Stimulated activated CD8-positive, alpha-beta memory T cell treated with anti-CD3 and anti-CD28 coated beads, Interleukin-7, amount 100 ng/mL, for 48 hours (primary cell): ENCODE measurements at places on chromosomes 5 and 9.

GRCh38 chr5:42756606-42757601, at the start of gene CCDC152:
CCDC152 (plus strand) TSS chr5:42756818; CDS start chr5:42759122, 2,304 bp downstream.
- peak; percentile 42 for DNase-seq

GRCh38 chr9:110874963-110875674, 163.2 kb downstream of the LPAR1 start:
- DNase-seq = no peak

GRCh38 chr5:72167804-72168203, 60.5 kb downstream of the MAP1B start:
- DNase-seq = no peak

GRCh38 chr9:3768712-3769457, 243.1 kb upstream of the RFX3 start:
- no peak for DNase-seq

DNA sequence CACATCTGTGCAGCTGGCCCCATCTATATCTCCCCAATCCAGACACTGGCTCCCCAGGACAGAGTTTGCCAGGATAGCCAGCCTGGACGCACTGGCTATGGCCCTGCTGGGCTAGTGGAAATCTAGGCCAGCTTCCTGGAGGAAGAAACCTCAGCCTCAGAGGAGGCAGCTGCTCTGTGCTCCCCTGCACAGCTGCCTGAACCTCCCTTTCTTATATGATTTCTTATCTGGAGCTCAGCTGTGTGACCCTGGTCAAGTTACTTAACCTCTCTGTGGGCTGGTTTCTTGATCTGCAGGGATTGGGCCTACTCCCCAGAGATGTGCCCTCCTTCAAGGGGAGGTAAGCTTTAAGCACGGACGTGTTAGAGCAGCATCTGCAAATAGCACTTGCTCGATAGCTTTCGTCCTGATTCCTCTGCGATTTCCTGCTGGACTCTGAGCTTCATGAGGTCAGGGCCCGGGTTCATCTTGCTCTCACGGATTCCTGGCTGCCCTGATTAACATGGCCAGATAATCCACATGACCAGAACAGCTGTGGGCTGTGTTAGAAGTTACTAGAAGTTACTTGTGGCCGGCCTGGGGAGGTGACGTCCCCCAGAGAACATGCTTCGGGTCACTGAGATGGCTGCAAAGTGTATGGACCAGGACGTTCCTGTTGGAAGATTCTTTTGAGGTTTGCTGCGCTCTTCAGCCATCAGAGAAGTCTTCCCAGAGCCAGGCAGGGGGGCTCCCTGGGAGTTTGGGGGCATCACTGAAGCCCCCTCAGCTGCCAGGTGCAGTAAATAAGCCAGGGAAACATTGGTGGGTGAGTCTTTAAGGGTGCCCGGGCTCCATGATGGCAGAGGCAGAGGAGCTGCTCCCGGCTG, 14.5 kb downstream of the C9orf50 start:
- no peak for DNase-seq

- DNase-seq = no peak
Observed at GRCh38 chr5:151671950-151672349, 14.8 kb downstream of the SPARC start.

DNA sequence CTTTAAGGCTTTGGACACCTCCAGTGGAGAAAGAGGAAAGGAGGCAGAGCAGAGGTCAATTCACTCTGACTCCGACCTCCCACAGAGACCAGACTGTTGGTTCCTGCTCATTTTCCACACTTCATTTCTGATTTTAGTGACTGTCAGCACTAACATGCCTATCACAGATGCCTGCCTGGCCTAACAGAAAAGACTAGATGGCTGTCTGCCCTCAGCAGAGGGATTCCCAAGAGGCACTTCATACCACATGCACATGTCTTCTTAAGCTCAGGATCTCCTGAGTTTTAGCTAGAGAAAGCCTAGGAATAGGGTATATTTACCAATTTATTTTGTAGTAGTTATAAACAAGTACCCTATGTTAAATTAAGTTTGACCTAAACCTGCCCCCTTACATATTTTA, 336.0 kb downstream of the ENC1 start:
- no peak for DNase-seq

DNA sequence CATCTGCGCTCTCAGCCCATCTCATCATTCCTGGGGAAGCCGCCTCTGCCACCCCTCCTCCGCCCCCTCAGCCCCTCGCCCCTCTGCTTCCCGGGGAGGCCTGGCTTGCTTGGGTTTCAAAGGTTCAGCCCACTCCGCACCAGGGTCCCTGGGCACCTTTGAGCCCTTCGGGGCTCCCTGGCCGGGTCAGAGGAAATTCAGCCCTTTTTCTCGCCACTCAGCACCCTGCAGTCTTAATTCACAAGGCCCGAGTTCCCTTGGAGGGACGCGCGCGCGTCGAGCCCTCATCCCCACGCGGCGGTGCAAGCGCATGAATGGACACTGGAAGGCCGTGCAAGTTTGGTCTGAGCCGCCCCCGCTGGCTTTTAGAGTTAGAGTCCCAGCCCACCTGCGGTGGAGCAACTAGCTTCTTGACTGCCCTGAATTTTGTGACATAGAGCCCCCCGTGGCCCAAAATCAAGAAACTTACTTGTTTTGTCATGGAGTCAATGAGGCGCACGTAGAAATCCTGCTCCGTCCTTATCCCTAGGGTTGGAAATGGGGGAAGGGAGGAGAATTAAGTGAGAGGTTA, 4.5 kb downstream of the EBF1 start:
- no peak for DNase-seq

DNA sequence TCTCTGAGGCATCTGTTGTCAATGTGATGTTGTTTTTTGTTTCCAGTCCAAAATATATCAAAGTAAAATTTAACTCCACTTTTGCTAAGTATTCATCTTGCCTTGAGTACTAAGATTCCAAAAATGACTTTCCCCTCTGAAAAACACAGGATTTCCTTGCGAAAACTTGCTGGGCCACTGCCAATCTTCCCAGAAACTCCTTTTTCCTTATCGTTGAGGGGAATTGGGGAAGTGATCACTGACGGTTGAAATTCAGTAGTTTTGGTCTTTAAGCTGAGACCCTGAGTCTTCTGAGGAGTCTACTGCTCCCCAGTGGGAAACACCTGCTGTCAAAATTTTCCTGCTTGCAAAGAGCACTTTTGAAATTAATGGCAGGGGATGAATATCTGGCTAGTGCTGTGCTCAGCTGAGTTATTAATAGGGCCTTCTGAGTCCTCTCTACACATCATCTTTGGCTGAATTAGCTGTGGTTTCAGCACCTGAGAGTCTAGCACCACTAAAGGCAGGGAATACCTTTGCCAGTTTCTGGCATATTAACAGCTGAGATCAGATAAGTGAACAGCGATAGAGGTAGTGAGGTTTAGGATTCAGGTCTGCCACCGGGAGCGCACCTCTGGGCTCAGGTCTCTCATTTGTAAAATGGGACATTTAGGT, 18.0 kb downstream of the TLR4 start:
- no peak for DNase-seq

- DNase-seq = no peak
Observed at GRCh38 chr5:6578676-6579343, 54.0 kb downstream of the NSUN2 start.

DNA sequence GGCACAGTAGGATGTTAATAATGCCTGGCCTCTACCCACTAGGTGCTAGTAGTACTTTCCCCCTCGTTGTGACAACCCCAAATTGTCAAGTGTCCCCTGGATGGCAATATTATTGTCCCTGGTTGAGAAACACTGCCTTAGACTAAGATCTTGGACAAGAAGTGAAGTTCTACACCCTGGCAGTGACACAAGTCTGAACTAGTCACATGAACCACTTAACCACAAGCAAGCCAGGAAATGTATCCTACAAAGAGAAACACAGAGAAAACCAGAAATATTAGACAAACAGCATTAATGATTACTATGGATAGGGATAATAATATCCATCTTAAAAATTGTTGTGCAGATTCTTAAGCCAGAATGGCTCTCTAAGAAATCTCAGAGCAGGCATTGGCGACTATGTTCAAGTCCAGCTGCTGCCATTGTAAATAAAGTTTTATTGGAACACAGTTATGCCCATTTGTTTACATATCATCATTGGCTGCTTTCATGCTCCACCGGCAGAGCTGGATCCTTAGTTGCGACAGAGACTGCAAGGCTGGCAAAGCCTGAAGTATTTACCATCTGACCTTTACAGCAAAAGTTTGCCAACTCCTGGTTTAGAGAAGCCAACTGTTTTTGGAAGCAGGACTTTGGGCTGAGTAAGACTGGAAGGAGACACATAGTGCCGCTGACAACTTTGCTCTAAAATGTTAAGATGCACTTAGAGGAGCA, 80.8 kb downstream of the NTRK2 start:
- no peak for DNase-seq

- no peak for DNase-seq
Observed at GRCh38 chr5:129909225-129909624, 5.0 kb downstream of the CHSY3 start.

- no peak for DNase-seq
Observed at GRCh38 chr5:64532657-64533056, 26.8 kb downstream of the RGS7BP start.

- DNase-seq = no peak
Observed at GRCh38 chr5:106415541-106415940, 1255.2 kb downstream of the EFNA5 start.

- no peak for DNase-seq
Observed at GRCh38 chr5:57828221-57828620, 345.6 kb upstream of the ACTBL2 start.

- no peak for DNase-seq
Observed at GRCh38 chr5:14167211-14167845, 24.2 kb downstream of the TRIO start.

- DNase-seq = no peak
Observed at GRCh38 chr5:10509575-10509974, 54.3 kb upstream of the ANKRD33B start.

DNA sequence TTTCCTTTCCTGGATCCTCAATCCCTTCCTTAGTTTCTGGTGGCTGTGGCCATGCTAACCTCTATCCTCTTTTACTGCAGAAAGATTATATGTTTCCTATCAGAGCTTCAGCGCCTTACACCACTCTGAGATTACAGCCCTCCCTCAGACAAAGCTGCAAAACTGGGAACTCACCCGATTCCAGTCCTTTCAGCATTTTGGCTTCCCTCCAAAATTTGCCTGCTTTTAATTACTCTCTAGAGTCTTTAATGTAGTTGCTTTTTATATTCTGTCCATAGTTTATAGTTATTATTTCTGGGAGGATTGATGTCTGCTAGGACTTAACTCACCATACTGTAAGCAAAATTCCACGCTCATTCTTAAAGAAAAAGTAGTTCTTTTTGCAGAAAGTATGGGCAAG, 110.2 kb downstream of the NSG2 start:
- no peak for DNase-seq

DNA sequence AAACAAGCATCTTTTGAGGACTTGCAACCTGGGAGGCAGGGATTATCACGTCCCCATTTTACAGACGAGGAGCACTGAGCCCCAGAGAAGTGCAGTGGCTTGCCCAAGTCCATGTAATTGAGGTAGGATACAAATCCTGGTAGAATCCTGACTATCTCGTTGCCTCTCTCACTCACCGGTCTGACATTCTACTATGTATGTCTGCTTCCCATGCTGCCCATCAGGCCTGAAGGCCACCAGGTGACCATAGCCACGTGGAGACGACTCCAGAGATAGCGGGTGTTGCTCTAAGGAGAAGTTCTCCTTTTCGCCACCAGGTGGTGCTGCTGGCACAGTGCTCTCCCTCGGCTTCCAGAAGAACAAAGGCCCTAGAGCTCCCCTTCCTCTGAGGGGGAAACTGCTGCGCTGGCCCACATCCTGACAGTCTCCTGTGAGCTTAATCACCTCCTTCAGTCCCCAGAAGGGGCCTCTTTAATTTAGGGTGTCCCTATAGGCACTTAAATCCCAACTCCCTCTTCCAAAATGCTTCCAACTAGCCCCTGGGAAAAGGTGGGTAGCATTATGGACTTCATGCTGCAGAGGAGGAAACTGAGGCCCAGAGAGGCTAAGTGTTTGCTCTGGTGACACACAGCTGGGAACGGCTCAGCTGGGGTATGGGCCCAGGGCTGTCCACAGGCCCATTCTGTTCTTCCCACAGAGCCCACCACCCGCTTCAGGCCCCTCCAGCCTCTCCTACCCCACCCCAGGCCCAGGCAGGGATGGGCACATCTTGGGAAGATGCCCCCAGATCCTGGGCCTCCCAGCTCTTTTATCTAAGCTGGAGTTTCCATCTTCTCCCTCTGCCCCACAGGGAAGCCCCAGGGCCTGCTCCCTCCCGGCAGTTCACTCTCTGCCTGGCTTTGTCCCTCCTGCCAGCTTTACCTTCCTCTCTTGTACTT, 6.4 kb downstream of the SLC34A1 start:
- DNase-seq = peak; percentile 59

DNA sequence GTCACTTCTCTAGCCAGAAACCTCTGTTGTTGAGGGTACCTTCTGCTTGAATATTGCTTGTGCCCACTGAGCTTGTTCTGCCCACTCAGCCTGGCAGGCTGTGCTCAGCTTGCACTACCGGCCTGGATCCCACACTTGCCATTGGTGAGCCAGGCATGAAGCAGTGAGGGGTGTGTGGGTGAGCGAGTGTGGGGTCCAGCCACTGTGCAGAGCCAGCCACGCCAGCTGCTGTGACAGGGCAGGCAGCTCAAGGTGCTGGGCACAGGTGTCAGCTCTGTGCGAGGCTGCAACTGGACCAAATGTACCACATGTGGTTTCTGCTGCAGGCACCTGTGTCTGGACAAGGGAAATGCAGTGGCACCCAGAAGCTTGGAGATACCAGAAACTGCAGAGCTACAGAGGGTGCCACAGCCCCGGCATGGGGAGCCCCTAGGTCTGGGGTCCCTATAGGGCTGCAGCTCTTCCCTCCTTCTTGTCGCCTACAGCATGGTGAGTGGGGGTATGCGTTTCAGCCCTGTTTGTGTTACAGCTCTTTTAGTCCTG, 305.1 kb upstream of the RIOK2 start:
- DNase-seq = no peak

- DNase-seq = no peak
Observed at GRCh38 chr9:33946779-33947535, 101.7 kb downstream of the UBAP2 start.

GRCh38 chr5:132662925-132663770, 5.2 kb downstream of the IL13 start:
- DNase-seq = peak; percentile 53

GRCh38 chr9:128115187-128116103, 12.1 kb downstream of the PTGES2 start:
- no peak for DNase-seq

DNA sequence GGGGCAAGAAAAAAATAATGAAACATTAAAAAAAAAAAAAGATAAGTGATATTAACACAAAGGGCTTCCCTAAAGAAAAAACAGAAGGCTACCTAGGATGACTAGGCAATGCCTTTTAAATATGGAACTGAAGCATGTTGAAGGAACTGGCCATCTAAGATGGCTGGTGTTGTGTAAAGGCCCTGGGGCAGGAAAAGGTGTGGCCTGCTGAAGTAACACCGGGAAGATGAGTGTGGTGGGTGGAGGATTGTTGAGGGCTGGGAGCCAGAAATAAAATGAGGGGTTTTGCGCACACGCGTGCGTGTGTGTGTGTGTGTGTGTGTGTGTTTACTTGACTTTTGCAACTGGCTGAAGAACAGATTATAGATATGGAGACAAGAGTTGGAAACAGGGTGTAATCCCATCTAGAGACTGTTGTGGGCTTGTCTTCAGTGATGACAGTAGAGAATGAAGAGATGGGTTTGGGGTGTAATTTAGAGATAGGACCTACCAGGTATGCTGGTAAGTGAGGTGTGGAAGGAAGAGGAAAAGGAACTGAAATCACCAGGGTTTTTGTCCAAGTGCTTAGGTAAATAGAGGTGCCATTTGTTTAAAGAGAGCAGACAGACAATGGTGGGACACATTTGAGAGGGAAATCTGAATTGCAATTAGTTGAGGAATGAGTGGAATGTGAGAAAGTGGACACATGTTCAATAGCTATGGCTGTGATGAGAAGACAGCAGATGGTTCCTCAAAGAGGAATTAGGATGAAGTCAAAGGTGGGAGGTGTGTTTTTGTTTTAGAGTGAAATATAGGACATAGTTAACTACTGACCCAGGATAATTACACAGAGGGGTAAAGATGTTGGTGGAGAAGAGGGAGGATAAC, 33.9 kb downstream of the RAD23B start:
- no peak for DNase-seq
